ENCODE measurements at places on chromosomes 1 and 21.

DNA sequence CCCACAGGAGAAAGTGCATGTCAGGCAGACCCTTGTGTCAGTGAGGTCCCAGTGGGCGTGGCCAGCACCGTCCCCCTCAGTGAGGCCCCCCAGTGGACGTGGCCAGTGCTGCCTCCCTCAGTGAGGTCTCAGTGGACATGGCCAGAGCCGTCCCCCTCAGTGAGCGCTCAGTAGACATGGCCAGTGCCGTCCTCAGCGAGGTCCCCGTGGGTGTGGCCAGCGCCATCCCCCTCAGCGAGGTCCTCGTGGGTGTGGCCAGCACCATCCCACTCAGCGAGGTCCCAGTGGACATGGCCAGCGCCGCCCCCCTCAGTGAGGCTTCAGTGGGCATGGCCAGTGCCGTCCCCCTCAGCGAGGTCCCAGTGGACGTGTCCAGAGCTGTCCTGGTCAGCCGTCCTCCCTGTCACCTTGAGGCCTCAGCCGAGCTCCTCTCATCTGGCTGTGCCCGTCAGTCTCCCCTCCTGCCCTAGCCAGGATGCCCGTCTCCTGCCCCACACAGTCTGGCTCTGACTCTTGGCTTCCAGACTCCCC lies 35.5 kb downstream of the PDE9A start:
- no peak for DNase-seq

- DNase-seq, result no peak
These were observed 20.3 kb downstream of the ENO1 start for GRCh38 chr1:8858112-8858668.

DNA sequence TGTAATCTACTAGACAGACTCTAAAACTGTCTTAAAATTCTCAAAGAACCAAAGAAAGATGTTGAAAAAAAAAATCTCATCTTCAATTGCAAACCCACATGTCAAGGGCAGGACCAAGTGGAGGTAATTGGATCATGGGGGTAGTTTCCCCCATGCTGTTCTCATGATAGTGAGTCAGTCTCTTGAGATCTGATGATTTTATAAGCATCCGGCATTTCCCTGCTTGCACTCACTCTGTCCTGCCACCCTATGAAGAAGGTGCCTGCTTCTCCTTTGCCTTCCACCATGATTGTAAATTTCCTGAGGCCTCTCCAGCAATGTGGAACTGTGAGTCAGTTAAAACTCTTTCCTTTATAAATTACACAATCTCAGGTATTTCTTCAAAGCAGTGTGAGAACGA lies 257.0 kb downstream of the HHIPL2 start:
- DNase-seq, result no peak

GRCh38 chr1:176102768-176103350 lies 104.2 kb downstream of the COP1 start:
- no peak for DNase-seq

- DNase-seq, result peak; percentile 71
These were observed 25.3 kb upstream of the OVAAL start for GRCh38 chr1:180533266-180533987.

GRCh38 chr1:242454262-242455051 lies 70.0 kb downstream of the PLD5 start:
- DNase-seq, result no peak

DNA sequence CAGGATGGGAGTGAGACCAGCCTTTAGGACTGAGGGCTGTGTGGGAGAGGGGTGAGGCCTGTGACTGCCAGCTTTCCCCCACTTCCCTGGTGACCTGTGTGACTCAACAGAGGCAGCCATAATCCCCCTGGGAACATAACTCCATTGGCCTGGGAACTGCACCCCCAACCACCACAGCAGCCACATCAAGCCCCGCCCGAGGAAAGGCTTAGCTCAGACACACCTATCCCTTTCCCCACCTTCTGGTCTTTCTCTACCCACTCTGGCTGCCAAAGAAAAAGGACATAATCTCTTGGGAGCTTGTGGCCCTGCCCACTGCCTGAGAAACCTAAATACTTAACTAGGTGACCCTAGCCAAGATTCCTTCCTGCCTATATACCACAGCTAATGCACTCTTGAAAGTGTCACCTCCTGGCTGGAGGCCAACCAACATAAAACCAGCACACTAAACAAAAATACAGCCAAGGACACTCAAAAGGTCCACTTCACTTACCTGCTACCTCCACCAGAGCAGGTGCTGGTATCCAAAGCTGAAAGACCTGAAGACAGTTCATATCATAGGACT lies 406.6 kb upstream of the CAMK1G start:
- no peak for DNase-seq

GRCh38 chr1:177432897-177433296 lies 262.1 kb downstream of the BRINP2 start:
- DNase-seq, result no peak

DNA sequence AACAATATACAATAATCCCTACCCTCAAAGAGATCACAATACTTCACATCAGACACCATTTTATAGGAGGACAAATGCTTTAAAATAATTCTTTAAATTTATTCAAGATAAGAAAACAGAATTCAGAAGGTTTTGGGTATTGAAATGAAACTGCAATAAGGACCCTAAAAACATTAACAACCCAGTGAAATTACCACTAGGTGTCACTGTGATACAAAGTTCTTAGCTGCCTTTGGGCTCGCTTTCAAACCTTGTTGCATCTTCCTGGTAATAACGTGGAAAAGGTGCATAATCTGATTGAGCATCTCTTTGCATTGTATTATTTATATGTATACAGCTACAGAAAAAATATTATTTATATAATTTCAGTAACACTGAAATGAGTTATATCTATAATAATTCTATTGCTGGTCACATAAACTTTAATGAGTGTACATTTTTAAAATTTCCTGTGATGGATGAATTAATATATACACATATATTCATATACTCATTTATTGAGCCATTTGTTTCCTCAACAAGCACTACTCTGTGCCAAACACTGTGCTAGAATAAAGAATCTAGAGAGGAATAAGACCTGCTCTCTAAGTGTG lies 185.2 kb downstream of the FAF1 start:
- DNase-seq, result no peak

DNA sequence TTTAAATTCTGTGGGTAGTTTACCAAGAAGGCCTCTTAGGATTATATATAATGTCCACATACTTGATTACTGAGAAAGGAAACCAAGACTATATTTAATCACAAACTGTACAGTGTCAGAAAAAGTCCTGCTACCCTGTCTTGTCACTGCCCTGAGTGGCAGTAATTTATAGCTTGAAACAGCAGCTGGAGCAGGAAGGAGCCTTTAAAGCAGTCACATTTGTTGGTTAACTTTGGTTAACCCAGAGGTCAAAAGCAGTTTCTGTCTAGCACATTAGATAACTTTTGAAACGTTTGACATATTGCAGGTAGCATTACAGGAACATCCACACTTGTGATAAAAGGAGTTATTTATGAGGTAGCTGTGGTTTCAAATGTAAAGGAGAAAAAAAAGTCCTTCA lies 161.7 kb downstream of the ROR1 start:
- no peak for DNase-seq

DNA sequence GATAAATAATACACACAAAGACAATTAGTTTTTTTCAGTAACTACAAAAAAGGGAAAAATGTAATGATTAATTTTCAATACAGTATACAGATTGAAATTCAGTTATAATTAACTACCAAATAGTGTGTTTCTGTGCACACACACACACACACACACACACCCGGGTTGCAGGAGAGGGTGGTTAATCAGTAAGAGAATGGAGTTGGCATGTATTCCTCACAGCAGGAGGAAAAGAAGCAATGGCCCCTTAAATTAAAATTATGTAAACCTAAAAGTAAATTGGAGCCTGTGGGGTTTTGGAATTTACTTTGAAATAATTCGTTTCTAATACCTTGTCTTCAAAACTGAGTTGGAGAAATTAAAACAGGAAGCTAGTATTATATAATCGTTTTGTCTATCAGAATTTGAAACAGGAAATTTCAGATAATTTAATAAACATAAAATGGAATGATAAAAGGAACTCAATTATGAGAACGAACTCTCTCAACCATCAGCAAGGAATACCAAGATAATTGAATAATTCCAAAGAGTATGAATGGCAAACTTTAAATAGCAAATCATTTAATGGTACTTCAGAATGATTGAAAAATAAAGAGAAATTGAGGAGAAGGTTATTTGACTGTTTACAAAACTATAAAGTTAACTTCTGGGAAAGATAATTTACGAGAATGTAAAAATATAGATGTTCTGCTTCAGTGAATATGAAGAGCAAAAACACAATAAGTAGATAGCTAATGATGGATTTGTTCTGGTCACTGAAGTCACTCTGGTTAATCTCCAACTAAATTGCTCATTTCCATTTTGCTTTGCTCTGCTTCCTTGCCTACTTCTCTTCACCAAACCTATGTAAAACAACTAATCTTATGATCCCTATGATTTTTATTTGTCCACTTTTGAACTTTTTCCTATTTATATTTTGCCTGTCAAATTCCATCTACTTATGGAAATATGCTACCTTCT lies 547.9 kb upstream of the ZP4 start:
- no peak for DNase-seq

- DNase-seq, result no peak
These were observed 3.8 kb downstream of the TRAF5 start for GRCh38 chr1:211330282-211330936.

GRCh38 chr21:44347911-44348451 lies 5.4 kb upstream of the TRPM2 start:
- no peak for DNase-seq

DNA sequence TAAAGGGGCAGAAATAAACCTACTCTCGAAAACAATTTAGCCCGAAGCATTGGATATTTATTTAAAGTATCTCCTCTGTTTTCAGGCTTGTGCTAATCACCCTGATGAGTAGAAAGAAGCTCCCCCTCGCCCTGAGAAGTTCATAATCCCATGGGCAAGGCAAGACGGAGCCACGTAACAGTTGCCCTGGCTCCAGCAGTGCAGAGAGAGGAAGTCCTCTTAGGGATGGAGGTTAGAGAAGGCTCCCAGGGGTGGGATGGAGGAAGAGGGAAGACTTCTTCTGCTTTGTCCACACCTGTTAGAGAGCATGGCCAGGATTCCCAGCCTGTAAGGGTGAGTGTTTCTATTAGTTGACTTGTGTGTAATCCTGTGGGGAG lies 3.4 kb upstream of the GPR25 start:
- DNase-seq, result no peak

DNA sequence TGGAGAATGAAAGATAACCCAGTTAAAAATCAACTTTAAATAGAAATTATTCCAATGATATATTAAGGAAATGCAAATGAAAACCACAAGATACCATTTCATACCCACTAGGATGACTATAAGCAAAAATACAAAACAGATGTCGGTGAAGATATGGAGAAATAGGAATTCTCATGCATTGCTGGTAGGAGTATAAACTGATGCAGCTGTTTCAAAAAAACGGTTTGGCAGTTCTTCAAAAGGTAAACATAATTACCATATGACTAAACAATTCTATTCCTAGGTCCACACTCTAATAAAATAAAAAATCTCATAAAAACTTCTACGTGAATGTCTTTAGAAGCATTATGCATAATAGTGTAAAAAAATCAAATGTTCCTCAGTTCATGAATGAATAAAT lies 763.3 kb upstream of the BRINP3 start:
- no peak for DNase-seq

DNA sequence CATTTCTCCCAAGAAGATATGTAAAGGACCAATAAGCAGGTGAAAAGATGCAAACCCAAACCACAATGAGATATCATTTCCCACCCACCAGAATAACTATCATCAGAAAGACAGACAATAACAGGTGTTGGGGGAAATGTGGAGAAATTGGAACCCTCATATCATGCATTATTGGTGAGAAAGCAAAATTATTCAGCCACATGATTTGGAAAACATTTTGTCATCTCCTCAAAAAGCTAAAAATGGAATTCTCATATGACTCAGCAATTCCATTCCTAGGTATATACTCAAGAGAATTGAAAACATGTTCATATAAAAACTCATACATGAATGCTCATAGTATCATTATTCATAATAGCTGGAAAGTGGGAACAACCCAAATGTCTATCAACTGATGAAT lies 25.1 kb upstream of the RNF186 start:
- DNase-seq, result no peak

GRCh38 chr1:87766737-87767136 lies 438.1 kb downstream of the LMO4 start:
- DNase-seq, result no peak

DNA sequence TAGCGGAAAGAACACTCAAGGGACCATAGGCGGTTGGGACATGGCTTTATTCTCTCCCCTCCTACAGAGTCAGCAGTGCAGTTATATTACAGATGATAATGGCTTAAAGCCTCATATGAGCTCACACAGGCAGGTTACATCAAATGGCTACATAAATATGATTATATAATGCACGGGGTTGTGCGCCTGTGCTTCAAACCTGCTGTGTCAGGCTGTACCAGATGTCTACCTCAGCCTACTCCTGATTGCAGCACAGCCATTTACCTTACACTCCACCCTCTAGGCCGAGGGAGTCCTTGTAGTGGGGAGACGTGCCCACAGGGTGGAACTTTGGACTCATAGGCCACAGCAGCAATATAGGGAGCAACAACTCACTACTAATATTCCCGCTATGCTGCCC lies 16.4 kb upstream of the TBX19 start:
- DNase-seq, result no peak

- no peak for DNase-seq
These were observed 174.9 kb downstream of the COP1 start for GRCh38 chr1:176032040-176032645.

DNA sequence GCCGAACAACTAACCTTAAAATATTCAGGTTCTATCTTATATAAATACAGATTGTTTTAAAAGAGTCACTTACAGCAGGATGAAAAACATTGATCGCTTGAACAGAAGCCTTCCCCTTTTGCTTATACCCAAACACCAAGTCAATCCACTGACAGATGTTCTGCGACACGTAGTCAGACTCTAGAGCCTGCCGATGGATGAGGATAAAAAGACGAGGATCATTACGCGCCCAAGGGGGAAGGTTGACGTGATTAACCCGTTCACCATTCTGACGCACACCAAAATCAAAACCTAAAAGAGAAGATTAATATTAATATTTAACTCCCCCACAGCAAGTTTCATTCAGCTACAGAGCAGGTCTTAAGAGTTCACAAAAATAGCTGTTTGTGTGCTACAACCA lies 59.4 kb upstream of the GNG4 start:
- DNase-seq, result no peak

- no peak for DNase-seq
These were observed 17.1 kb downstream of the PRXL2B start for GRCh38 chr1:2603521-2604155.

DNA sequence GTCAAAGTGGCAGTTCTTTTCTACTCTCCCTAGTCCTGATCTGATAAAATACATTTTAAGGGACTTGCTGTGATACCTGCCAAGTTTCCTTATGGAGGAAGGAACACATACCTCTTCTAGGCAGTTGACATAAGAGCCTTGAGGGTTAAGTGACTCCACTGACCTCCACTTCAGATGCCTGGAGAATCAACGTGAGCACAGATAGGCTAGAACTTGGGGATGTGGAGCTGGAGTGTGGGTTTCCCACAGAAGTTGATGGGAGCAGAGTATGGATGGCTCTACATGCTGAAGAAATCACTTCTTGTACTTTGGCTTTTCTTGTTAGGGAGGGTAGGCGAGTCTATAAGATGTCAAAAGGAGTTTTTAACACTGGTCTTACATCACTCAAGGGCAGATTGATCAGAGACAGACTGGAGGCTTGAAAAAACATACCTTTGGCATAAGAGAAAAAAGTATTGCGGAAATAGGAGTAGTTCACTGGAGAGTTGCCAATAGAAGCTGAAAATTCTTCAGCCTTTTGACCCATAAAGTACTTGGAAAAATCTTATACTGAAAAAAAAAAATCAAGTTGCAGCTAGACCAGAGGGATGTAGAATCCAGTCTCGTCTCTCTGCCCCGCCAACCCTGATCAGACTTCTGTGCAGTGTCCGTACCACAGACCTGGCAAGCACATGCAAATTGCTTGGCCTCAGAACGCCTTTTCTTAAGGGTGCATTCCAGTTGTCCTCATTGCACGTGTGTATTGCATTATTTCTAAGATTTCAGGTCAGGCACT lies 5.5 kb downstream of the RHOU start:
- DNase-seq, result no peak

Data from stimulated activated CD4-positive, alpha-beta T cell treated with anti-CD3 and anti-CD28 coated beads, Interleukin-2, amount 100 ng/mL, for 48 hours (primary cell).